ENCODE measurements at places on chromosomes 1 and 21. TPM values are rescaled to one million over a fixed set of nuclear protein-coding genes. Genes with fewer than 3 reads are reported as not detected.

CACNA1S gene
- 0.23 TPM for polyA plus RNA-seq

MTOR gene
- 50.4 TPM for polyA plus RNA-seq

CD48 gene
- 0.62 TPM for polyA plus RNA-seq

FCRL4 gene
- polyA plus RNA-seq: not detected

CAP1 gene
- polyA plus RNA-seq: 170 TPM

CFAP141 gene
- 2.3 TPM for polyA plus RNA-seq

ACTN2 gene
- 18.0 TPM for polyA plus RNA-seq

FCMR gene
- polyA plus RNA-seq: 1.9 TPM

IGSF21 gene
- polyA plus RNA-seq: 70.7 TPM

DLGAP3 gene
- 37.4 TPM for polyA plus RNA-seq

FLG gene
- polyA plus RNA-seq: 3.7 TPM

OLIG2 gene
- 164 TPM for polyA plus RNA-seq

TACSTD2 gene
- 0.25 TPM for polyA plus RNA-seq

ASCL5 gene
- polyA plus RNA-seq: 1.3 TPM

S100A7A gene
- polyA plus RNA-seq: not detected

BRINP2 gene
- polyA plus RNA-seq: 33.8 TPM

SSBP3 gene
- polyA plus RNA-seq: 106 TPM

WDR64 gene
- 0.32 TPM for polyA plus RNA-seq

FMN2 gene
- polyA plus RNA-seq: 55.3 TPM

CLCA4 gene
- not detected for polyA plus RNA-seq
